ENCODE measurements at places on chromosomes 5 and 9. TPM values are rescaled to one million over a fixed set of nuclear protein-coding genes. Genes with fewer than 3 reads are reported as not detected.

Gene SLC6A18
- total RNA-seq, result not detected

Gene CAMK4
- 80.7 TPM for total RNA-seq

Gene SPINK13
- total RNA-seq, result not detected

Gene PCDHGA7
- total RNA-seq, result not detected

DNA sequence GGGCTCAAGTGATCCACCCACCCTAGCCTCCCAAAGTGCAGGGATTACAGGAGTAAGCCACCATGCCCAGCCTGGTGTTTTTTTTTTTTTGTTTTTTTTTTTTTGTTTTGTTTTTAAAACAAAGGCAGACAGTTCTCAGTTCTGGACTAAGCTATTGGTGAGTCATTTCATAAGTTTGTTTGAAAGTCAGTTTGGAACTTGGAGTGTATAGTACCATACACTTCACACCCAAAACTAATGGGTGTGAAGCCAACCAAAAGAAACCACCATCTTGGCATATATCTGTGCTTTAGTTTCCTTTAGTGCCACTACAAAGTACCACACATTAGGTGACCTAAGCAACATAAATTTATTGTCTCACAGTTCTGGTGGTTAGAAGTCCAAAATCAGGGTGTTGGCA lies 13.4 kb downstream of the MAST4 start:
- no peak for DNase-seq
- no peak overlapping the region for H3K27ac ChIP-seq
- H3K4me1 ChIP-seq, result no peaks in the 10 kb centered on the region

GRCh38 chr9:89078860-89079259 lies 87.6 kb downstream of the S1PR3 start:
- peaks cover 31% of the 10 kb centered on the region for H3K27me3 ChIP-seq
- DNase-seq, result no peak
- H3K4me1 ChIP-seq, result no peaks in the 10 kb centered on the region
- no peaks in the 10 kb centered on the region for H3K36me3 ChIP-seq

GRCh38 chr5:37086466-37087173 lies 162.6 kb downstream of the CPLANE1 start:
- H3K27ac ChIP-seq, result no peak overlapping the region
- H3K27me3 ChIP-seq, result no peaks in the 10 kb centered on the region
- DNase-seq, result no peak
- no peak overlapping the region for H3K4me3 ChIP-seq
- H3K4me1 ChIP-seq, result no peaks in the 10 kb centered on the region
- H3K36me3 ChIP-seq, result peaks cover 7% of the 10 kb centered on the region

DNA sequence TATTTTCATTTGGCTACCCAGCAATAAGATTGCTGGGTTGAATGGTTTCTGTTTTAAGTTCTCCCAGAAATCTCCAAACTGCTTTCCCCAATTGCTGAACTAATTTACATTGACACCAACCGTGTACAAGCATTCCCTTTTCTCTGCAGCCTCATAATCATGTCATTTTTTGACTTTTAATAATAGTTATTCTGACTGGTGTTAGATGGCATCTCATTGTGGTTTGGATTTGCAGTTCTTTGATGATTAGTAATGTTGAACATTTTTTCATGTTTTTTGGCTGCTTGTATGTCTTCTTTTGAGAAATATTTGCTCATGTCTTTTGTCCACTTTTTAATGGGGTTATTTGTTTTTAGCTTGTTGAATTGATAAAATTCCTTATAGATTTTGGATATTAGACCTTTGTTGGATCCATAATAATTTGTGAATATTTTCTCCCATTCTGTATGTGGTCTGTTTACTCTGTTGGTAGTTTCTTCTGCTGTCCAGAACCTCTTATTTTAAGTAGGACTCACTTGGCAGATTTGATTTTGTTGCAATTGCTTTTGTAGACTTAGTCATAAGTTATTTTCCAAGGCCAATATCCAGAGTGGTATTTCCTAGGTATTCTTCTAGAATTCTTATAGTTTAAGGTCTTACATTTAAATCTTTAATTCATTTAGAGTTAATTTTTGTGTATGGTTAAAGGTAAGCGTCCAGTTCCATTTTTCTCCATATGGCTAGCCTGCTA lies 793.7 kb downstream of the BRINP1 start:
- H3K27ac ChIP-seq, result no peak overlapping the region
- no peak overlapping the region for H3K4me3 ChIP-seq
- H3K4me1 ChIP-seq, result no peaks in the 10 kb centered on the region
- no peaks in the 10 kb centered on the region for H3K27me3 ChIP-seq
- no peak for DNase-seq

GRCh38 chr5:159737263-159737662 lies 179.0 kb upstream of the ADRA1B start:
- no peak overlapping the region for H3K4me3 ChIP-seq
- no peaks in the 10 kb centered on the region for H3K36me3 ChIP-seq
- no peaks in the 10 kb centered on the region for H3K4me1 ChIP-seq
- H3K27me3 ChIP-seq, result peaks cover 19% of the 10 kb centered on the region
- no peak overlapping the region for H3K27ac ChIP-seq
- DNase-seq, result no peak

DNA sequence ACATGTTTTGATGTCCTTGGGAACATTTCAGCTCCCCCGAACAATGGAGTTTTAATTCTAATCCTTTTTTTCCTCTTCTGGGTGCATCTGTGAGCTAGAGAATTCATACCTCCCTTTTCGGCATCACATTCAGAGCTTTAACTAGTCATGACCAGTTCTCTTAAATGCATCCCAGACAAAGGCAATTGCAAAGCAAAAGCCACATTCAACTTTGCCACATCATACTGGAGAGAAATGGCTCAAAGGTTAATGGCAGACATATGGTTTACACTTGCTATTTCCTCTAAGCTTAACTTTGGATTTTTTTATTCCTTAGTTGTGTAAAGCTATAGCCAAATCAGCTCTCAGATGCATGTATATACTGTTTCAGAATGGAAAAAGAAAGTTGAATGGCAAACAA lies 153.3 kb downstream of the ESM1 start:
- H3K4me3 ChIP-seq, result no peak overlapping the region
- H3K4me1 ChIP-seq, result peaks cover 4% of the 10 kb centered on the region
- no peaks in the 10 kb centered on the region for H3K27me3 ChIP-seq
- H3K36me3 ChIP-seq, result no peaks in the 10 kb centered on the region
- H3K27ac ChIP-seq, result no peak overlapping the region

DNA sequence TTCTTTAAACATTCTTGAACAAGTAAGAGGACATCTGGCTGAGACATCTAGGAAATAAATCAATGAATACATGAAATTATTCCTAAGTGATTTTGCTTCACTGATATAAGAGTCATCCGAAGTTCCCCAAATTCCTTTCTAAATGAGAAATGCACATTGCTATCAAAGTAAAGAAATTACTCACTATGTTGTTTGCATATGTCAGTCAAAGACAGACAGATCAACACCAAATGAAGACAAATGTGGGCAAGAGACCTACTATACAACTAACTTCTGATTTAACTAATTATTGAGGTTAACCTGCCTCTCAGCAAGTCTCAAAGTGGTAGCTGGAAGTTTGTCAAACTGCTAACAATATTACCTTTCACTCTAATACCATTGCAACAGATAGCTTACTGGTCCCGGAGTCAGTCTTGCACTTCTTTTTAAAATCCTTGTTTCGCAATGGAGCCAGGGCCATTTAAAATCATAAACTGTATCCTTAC lies 13.2 kb downstream of the TUT7 start:
- no peaks in the 10 kb centered on the region for H3K27me3 ChIP-seq
- H3K4me1 ChIP-seq, result peaks cover 59% of the 10 kb centered on the region
- H3K27ac ChIP-seq, result peak overlapping the region; percentile 0
